ENCODE measurements at places on chromosomes 3 and 15.

DNA sequence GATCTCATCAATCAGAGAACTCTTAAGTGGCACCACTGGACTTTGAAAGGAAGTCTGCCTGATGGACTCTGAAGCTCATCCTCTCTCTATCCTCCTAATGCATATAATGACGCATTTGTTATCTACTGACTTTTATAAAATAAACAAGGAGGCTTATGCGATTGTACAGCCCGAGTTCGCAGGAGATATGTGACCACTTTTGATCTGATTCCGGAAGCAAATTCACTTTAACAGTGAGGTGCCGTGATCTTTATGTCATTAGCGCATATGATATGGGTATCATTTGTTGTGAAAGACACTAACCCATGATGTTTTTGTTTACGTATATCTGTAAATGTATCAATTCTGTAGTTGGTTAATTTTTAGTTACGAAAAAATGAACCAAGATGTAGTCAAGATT lies 427 bp upstream of the RNF111 start:
- no peak for DNase-seq

GRCh38 chr3:66380200-66380932 lies 120.5 kb downstream of the LRIG1 start:
- no peak for DNase-seq

DNA sequence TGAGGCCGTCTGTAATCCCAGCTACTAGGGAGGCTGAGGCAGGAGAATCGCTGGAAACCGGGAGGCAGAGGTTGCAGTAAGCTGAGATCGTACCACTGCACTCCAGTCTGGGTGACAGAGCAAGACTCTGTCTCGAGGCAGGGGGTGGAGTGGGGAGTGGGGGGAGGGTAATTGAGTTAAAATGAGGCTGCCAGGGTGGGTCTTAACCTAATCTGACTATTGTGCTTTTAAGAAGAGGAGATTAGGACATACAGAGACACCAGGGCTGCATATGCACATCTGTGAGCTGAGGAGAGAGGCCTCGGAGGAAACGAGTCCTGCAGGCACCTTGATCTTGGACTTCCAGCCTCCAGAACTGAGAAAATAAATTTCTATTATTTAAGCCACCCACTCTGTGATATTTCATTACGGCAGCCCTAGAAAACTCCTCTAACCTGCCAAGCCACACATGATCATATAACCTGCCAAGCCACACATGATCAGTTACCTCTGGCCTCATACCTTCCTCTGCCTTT lies 197.0 kb downstream of the THSD4 start:
- no peak for DNase-seq

DNA sequence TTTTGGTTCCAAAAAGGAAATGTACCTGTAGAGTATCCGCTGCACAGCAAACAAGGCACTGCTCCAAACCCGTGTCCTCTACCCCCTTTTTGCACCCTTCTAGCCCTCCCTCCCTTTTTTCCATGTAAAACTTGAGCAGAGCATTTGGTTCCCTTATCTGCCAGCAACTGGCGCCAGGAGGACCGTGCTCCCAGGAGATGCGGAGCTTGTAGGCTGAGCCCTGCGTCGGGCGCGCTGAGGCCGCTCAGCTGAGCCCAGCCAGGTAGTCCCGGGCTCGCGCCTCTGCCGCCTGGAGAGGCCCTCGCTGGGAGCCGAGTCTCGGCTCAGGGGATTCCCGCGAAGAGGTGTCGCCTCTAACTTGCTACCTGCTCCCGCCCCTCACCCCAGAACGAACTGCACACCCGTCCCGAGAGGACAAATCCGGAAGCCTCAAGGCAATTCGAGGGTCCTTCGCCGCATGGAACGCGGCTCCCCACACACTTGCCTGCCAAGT lies 575 bp downstream of the TRPM7 start:
- DNase-seq, result peak; percentile 64

- DNase-seq, result no peak
These were observed 526.9 kb downstream of the PYDC2 start for GRCh38 chr3:191987831-191988350.

- DNase-seq, result no peak
These were observed 7.3 kb downstream of the ADAM10 start for GRCh38 chr15:58742022-58742813.

DNA sequence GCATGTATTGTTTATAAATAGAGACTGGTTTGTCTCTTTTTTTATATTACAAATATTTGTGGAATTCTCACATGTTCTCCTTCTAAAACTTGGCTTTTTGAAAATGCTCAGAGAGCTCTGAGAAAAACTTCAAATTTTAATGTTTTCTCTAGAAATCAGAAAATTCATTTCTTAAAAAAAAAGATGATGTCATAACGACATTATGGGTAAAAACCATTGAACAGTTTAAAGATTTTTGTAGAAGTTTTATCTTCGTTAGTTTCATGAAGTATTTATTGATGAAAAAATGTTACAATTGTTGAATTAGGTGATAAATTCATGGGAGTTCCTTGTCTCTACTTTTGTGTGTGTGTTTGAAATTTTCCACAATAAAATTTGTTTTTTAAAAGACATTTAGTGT lies 81.3 kb downstream of the SATB1 start:
- no peak for DNase-seq

GRCh38 chr3:13192471-13193213 lies 119.4 kb upstream of the IQSEC1 start:
- peak; percentile 67 for DNase-seq

DNA sequence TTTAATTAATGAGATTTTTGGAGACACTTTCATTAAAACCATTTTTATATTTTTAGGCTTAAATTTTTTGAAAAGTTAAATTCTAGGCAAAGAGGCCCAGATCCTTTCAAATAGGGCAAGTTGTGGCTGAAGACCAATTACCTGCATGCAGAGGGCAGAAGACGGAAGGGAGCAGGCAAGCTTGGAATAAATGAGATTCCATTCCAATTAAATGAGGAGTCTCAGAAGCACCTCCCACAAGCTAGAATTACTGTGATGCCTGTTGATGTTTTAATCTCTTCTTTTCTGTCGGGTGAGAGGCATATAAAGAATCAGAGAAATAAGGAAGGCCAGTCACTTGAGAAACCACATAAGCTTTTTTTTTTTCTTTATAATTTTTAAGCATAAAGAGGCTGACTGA lies 46.8 kb downstream of the KBTBD8 start:
- no peak for DNase-seq

GRCh38 chr3:156599089-156599874 lies 44.4 kb upstream of the SSR3 start:
- no peak for DNase-seq

GRCh38 chr3:63029326-63029725 lies 154.1 kb upstream of the CADPS start:
- no peak for DNase-seq

DNA sequence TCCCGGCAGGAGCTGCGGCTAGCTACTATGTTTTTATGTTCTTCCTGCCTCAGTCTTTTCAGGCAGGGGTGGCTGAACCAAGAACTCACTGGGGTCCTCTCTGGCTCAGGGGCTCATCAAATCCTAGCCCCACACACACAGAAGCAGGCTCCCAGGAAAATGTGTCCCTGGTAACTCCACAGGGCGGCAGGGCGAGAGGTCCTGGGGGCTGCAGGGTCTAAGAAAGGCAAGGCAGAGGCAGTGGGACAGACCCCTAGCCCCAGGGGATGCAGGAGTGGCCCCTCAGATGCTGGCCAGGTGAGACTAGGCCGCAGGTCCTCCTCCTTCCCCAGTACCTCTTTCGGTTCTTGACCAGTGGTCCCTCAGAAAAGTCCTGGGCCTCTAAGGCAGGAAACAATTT lies 48.9 kb downstream of the PTH1R start:
- DNase-seq, result no peak

DNA sequence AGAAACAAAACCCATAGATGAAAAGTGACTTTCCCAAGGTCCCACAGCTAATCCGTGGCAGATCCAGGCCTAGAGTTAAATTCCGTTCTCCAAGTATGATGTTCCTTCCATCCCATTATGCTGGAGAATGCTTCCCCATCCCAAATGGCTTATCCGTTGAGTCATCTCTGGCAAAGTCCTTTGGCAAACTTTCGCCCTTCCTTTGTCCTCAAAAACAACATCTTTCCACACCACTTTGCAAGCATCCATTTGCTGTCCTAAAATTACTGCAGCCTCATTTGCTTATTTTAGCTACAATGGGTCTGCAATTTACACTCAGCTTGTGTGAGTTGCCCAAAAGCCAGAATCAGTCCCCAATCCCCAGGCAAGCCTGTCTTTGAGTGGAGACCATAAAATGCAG lies 304.0 kb upstream of the TLE3 start:
- no peak for DNase-seq

GRCh38 chr3:108136561-108137459 lies 46.0 kb upstream of the CD47 start:
- no peak for DNase-seq

DNA sequence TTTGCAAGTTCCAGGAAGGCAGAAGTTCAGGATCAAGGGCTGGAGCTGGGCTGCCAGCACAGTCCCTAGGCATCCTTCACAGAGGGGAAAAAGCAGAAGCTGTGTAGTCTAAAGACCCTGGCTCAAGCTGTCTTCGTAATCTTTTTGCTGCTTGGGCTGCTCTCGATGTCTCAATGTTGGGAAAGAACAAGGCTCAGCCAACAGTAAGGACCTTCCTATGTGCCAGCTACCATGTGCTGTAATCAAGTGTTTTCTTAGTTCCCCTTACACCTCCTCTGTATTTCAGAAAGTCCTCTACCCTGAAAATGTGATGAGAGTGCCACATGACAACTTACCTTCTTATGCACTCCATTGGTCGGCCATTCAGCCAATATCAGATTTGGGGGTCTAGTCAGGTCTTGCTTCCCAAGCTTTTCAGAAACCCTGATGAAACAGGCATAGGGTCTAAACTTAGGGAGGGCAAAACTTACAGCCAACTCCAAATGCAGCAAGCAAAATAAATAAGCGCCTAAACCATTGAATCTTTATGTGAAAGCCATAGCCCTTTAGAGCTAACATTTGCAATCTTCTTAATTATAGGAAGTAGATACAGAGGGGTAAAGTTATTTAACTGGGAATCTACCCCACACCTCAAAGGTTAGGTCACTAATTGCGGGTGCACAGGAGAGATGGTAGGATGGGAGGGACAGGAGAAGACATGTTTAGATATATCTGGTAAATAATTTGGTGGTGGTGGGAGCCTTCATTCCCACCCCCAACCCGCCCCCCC lies 1.2 kb upstream of the EDEM1 start:
- no peak for DNase-seq

Data from A549 (cell line).